ENCODE measurements at places on chromosomes 5 and 9.
A peak's percentile ranks its signal among the peaks of the same experiment; 100 is the strongest.

- DNase-seq: no peak
Observed at GRCh38 chr9:111601237-111602018, 2.0 kb upstream of the PTGR1 start.

GRCh38 chr9:18920141-18921084, 112.6 kb downstream of the SAXO1 start:
- DNase-seq: no peak

- no peak for DNase-seq
Observed at GRCh38 chr5:79122973-79123372, 11.4 kb downstream of the BHMT start.

GRCh38 chr5:33808699-33809098, 83.1 kb downstream of the ADAMTS12 start:
- DNase-seq: no peak

DNA sequence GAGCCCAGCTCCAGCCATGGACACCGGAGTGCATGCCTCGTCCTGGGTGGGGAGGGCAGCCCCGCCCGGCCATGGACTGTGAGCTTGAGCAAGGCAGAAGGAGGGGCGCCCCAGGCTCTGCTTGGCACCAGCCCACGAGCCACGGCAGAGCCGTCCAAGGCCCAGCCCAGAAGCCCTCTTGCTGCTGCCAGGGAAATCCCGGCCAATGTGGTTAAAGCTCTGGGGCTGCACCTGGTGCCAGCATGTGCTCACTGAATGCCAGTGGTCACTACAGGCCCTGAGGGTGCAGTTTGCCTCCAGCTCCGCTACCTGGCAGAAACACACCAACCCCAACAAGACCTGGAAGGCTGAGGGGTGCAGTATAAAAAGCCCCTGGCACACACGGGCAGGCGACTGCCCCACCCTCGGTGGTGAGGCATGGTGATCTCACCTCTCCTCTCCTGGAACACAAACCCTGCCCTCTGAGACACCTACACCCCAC, 11.8 kb downstream of the BRD3 start:
- peak; percentile 94 for DNase-seq

GRCh38 chr9:95344735-95345325, 27.3 kb upstream of the FANCC start:
- DNase-seq: no peak

DNA sequence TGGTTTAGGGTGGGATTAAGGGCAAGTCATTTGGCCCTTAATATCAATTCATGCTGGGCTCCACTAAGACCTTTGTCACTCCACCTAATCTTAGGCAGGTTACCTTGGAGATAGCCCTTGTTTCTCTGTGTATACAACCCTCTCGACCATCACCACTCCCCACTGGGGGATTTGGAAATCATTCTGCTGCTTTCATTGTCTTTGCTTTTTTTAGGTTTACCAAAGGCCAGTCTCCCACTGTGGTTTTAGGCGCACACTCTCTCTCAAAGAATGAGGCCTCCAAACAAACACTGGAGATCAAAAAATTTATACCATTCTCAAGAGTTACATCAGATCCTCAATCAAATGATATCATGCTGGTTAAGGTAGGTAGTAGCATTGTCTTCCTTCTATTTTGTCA, 6.2 kb downstream of the GZMK start:
- no peak for DNase-seq

DNA sequence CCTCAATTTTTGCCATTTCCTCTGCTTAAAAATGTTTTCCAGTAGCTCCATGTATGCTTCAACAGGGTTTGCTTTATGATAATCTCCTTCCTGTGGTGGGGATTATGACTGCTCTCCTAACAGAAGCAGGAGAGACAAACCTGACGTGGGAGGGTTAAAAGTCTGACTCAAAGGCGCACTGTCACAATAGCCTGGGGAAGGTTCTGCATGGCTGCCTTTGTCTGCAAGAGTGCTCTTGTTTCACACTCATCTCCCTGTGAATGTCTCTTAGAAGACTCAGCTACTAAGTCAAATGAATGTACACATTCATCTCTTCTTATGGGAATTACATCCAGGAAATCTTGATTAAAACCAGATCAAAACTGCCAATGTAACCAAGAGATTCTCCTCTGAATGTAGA, 90.9 kb upstream of the MTAP start:
- DNase-seq: peak; percentile 39

GRCh38 chr9:81984928-81985327, 3.6 kb upstream of the SPATA31D1 start:
- DNase-seq: no peak

DNA sequence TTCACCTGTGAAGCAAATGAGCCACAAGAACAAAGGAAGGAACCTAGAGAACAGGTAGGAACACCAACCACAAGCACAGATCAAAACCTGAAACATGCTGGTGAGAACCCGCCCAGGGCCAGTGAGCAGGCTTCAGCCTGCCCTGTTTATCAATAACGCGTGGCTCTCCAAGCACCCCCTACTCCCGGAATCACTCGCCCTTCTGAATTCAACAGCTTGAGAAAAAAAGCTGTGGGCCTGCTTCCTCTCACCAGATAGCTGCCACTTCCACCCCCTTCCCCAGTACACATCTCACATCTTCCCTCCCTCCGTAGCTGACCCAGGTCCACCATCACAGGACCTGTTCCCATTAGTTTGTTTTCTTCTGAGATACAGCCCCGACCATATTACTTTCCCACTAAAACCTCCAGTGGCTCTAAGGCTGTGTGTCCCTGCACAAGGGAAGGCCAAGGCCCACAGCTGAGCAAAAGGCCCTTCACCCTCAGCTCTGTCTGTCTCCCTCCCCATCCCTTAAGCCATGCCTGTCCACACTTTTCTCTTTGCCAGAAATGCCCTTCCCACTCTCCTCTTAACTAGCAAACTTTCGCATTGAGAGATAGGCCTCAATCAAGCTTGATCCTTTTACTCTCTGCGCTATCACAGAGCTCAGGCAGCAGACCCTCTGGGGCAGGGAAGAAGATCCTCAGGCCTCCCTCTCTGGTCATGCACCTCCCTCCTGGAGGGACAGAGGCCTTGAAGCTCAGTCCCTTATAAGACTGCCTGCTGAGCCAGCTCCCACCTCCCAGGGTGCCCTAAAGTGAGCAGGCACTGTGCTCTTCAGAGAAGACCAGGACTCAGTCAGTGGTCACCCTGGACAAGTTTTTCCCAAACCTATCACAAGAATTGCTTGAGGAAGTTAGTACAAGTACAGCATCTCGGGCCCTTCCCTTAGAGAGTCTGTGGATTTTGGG, 30.1 kb downstream of the B4GALT1 start:
- no peak for DNase-seq

- no peak for DNase-seq
Observed at GRCh38 chr5:4250254-4250653, 654.6 kb downstream of the IRX1 start.

GRCh38 chr5:42593591-42593990, 163.0 kb upstream of the CCDC152 start:
- DNase-seq: no peak

DNA sequence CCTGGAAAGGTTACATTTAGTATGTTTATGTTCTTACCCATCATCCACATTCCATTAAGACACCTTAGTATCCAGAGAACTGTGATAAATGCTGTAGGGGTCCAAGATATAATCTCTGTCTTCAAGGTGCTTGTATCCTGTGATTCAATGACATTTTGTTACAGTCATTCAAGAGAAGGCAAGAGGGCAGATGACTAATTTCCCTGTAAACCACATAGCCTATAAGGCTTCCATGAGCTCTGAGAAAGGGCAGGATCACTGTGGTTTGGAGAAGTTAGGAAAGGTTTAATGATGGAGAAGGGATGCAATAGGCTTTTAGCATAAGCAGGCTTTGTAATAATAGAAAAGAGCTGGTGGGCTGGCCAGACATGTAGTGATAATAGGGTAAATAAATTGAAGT, 40.0 kb downstream of the PAPPA start:
- peak; percentile 75 for DNase-seq

DNA sequence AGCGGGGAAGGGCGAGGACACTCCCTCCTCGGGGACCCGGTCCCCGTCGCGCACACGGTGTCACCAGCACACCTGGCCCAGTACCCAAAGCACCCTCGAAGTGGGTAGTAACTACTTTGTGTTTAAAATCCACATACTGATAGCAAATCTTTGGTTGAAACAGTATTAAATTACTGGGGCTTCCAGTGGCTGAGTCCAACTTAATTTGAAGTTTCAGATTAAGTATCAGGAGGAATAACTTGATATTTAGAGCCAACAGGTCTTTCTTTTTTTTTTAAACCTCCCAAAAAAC, 615 bp downstream of the ATG10 start:
- DNase-seq: no peak

- no peak for DNase-seq
Observed at GRCh38 chr5:94285984-94286383, 332.4 kb downstream of the KIAA0825 start.

- peak; percentile 22 for DNase-seq
Observed at GRCh38 chr5:178083922-178084321, 29.4 kb upstream of the N4BP3 start.

DNA sequence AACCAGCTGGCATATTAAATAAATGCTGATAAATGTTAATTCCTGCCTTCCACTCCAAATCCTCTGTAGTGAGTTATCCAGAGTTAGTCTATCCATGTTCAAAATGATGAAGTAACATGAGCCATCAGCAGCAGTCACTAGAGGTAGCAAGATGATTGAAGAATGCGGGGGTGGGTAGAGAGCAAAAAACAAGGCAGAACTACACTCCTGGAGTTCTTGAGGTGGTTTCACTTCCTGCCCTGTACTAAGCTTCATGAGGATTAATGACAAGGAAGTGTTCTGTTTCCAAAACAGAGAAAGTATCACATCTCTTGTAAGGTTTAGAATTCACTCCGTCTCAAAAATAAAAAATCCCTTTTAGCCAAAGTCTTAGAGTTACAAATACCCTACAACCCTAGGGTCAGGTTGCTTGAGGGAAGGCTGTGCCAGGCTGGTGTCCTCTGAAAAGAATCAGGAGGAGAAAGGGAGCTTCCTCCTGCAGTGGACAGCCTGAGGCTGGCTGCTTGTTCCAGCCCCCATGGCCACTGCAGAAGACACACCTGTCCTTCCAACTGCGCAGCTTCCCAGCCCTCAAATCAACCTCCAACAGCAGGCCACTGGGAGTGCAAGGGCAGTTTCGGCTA, 180.2 kb downstream of the DENND1A start:
- DNase-seq: no peak

DNA sequence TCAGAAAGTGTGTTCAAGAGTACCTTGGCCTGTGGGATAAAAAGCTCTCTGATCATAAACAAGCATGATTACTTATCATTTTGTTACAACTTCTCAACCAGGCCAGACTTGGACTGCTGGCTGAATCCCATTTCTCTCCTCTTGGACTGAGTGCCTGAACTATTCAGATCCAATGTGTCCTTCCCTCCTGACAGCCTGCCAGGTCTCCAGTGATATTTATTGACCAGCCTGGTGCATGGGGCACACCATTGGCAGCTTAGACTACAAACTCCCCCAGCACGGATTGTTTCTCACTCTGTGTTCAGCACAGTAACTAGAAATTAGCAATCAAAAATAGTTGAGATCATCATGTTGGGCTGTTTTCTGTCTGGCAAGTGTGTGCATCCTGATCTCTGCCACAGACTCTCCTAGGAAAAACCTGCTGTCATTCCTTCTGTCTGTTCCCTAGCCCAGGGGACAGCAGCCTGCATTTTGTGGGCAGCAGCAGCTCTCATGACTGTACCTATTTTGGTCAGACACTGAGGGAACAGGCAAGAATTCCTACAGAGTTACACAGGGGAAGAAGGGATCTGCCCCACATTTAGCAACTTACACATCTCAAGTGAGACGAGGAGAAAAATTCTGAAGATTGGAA, 348.1 kb downstream of the ADAMTS6 start:
- no peak for DNase-seq

- DNase-seq: no peak
Observed at GRCh38 chr5:20359377-20359776, 371.4 kb upstream of the CDH18 start.

DNA sequence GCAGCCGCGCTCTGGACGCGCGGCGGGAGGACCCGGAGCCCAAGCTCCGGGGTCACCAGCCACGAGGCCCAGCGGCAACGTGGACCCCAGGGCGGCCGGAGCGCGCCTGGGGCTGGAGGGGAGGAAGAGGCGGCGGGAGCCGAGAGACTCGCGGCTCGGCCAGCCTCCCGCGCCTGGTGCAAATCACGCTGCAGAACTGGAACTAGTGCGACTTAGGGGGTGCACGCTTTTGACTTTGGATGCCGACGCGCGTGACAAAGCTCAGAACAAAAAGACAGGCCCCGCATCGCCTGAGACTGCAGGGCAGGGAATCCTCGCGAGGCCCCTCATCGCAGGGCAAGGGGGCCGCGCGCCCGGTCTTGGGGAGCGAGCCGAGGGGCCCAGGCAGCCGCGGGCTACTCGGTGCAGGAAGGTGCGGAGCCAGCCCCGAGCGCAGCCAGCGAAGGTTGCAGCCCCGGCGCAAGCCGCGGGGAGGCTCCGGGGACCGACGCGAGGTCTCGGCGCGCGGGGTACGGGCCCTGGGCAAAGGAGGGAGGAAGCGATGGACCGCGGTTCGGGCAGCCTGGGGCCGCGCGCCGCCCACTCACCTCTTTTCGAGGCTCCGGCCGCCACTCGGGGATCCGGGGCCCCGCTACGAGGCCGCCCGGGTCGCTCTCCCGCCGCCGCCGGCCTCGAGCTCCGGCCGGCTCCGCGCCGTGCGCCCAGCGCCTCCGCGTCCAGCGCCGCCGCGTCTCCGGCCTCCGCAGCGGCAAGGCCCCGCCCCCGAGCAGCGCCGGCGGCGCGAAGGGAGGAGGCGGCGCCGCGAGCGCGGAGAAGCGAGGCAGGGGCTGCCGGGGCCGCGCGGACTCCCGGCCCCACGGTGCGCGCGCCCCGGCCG, at the start of gene GOLM1:
GOLM1 (minus strand) TSS at position 735 of the 877 bp plus-strand sequence. CDS start 20,238 bp downstream, outside the sequence.
- DNase-seq: peak; percentile 81
